Right atrium auricular region (tissue), 2 donors: ENCODE measurements at places on chromosomes 3 and 15. TPM values are rescaled to one million over a fixed set of nuclear protein-coding genes. Genes with fewer than 3 reads are reported as not detected.

The XCR1 gene
- total RNA-seq = not detected

The PLSCR4 gene
- total RNA-seq = 31.5 TPM

The TEX55 gene
- total RNA-seq = not detected

The GABRR3 gene
- not detected for total RNA-seq

The C3orf20 gene
- not detected for total RNA-seq

The SPINT1 gene
- total RNA-seq = 6.5 TPM

The GXYLT2 gene
- 37.3 TPM for total RNA-seq

The APBA2 gene
- 0.48 TPM for total RNA-seq

The DHX30 gene
- total RNA-seq = 47.9 TPM

The CCDC39 gene
- not detected for total RNA-seq

The SH3GL3 gene
- total RNA-seq = 4.1 TPM

The CGNL1 gene
- total RNA-seq = 16.4 TPM

The ARL14 gene
- total RNA-seq = not detected

The CFAP91 gene
- 1.5 TPM for total RNA-seq

The BCL2A1 gene
- total RNA-seq = 1.5 TPM
